ENCODE measurements at places on chromosomes 12 and 14. TPM values are rescaled to one million over a fixed set of nuclear protein-coding genes. Genes with fewer than 3 reads are reported as not detected.
A peak's percentile ranks its signal among the peaks of the same experiment; 100 is the strongest.

GRCh38 chr14:76331328-76332011, 44.5 kb upstream of the ESRRB start:
- peaks cover 11% of the 10 kb centered on the region for H3K4me1 ChIP-seq
- H3K36me3 ChIP-seq: no peaks in the 10 kb centered on the region
- H3K27me3 ChIP-seq: no peaks in the 10 kb centered on the region
- H3K4me3 ChIP-seq: no peak overlapping the region
- no peak for DNase-seq
- H3K27ac ChIP-seq: no peak overlapping the region

DNA sequence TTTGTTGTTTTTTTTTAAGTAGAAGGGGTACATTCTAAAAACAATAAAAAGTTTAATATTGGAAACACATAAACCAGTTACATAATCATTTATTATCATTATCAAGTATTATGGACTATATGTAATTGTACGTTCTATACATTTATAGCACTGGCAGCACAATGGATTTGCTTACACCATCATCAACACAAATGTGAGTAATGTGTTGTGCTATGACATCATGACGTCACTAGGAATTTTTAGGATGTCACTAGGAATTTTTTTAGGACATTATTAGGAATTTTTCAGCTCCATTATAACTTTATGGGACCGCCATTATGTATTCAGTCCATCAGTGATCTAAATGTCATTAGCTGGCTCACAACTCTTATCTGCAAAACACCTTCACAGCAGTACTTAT, 126.8 kb upstream of the SYT10 start:
- no peaks in the 10 kb centered on the region for H3K36me3 ChIP-seq
- no peak overlapping the region for H3K4me3 ChIP-seq
- no peak overlapping the region for H3K27ac ChIP-seq
- H3K4me1 ChIP-seq: no peaks in the 10 kb centered on the region

DNA sequence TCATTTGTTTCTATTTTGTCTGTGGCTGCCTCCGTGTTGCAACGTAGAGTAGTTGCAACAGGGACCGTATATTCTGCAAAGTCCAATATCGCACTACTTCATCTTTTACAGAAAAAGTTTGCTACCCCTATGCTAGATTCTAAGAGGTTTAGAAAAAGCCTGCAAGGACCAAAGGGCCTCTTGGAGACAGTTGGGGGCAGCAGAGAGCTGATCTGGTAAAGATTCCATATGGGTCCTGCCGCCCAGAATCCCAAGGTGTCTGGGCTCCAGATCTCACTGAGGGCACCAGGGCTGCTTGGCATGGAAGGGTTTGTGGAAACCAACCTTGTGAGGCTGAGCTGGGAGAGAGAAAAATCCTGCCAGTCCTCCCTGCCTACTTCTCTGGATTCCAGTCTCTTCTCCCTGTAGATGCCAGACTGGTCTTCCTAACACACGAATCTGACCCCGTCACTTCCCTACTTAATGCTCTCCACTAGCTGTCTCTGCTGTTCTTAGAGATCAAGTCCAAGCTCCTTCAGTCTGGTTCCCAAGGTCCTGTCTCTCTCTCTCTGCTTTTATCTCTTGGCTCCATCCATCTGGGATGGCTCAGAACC, 74.6 kb downstream of the GLRX5 start:
- no peaks in the 10 kb centered on the region for H3K27me3 ChIP-seq
- no peaks in the 10 kb centered on the region for H3K36me3 ChIP-seq
- H3K27ac ChIP-seq: no peak overlapping the region
- no peak overlapping the region for H3K4me3 ChIP-seq
- H3K4me1 ChIP-seq: no peaks in the 10 kb centered on the region

DNA sequence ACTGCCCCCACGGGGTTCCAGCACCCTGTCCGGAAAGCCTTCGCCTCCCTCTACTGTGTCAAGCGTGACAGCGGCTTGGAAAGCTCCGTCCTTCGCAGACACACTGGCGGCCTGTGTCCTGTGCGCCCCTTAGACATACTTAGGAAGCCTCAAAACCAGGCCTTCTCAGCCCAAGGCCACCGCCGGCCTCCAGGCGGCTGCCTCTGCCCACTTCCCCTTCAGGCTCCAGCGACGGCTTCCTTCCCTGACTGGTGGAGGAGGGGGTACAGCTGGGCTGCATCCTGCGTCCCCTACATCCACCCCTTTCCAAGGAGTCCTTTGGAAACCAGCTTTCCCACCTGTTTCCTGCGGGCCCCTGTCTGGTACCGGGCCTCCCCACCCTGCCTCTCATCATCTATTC, 2.5 kb upstream of the CACNA2D4 start:
- no peaks in the 10 kb centered on the region for H3K36me3 ChIP-seq
- no peak overlapping the region for H3K27ac ChIP-seq
- peaks cover 35% of the 10 kb centered on the region for H3K4me1 ChIP-seq
- H3K4me3 ChIP-seq: no peak overlapping the region

GRCh38 chr12:57268264-57268663, 17.3 kb upstream of the STAC3 start:
- DNase-seq: no peak
- no peaks in the 10 kb centered on the region for H3K27me3 ChIP-seq
- H3K36me3 ChIP-seq: peaks cover 88% of the 10 kb centered on the region

DNA sequence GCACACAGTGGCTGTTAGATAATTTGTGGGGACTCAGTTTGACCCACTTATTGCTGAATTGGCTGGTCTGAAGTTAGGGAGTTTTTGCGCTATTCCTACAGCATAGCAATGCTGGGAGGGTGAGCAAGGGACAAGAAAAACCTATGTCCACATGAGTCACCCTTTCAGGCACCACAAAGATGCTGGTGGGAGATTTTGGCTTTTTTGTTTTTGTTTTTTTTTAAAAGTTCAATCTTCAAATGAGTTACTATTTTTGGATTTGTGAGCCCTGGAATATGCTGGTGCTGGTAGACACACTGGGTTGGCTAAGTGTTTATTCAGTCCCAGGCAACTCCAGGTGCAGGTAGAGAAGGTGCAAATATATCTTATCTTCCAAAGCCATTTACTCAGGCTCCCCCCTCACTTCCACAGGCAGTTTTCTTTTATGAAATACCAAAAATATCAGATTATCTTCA, 143.4 kb downstream of the BTG1 start:
- H3K27me3 ChIP-seq: no peaks in the 10 kb centered on the region
- DNase-seq: no peak
- no peak overlapping the region for H3K27ac ChIP-seq
- no peaks in the 10 kb centered on the region for H3K36me3 ChIP-seq
- H3K4me1 ChIP-seq: peaks cover 6% of the 10 kb centered on the region

DNA sequence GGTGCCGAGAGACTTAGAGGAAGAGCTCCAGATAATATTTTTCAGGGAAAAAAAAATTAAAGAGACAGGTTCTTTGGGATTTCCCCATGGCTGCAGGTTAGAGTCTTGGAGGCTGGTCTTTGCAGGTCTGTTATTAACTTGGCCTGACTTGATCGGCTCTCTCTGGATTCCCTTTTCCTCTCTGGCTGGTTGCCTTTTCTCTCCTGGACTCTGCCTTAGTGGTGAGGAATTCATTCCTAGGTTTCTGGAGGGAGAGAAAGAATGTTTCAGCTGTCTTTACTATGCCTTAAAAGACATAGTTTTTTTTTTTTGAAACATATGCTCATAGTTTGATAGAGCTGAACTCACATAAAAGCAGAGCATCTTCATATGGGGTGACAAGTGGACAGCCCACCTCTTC, 336.3 kb downstream of the BMP4 start:
- peak overlapping the region; percentile 31 for H3K27ac ChIP-seq
- DNase-seq: no peak
- no peaks in the 10 kb centered on the region for H3K36me3 ChIP-seq
- H3K4me3 ChIP-seq: no peak overlapping the region
- no peaks in the 10 kb centered on the region for H3K27me3 ChIP-seq

GRCh38 chr12:3571323-3571722, 80.3 kb downstream of the PRMT8 start:
- DNase-seq: no peak
- no peak overlapping the region for H3K27ac ChIP-seq
- H3K4me1 ChIP-seq: no peaks in the 10 kb centered on the region
- H3K27me3 ChIP-seq: no peaks in the 10 kb centered on the region

FGF6 gene
- total RNA-seq: not detected
